ENCODE measurements at places on chromosomes 11 and 22.

DNA sequence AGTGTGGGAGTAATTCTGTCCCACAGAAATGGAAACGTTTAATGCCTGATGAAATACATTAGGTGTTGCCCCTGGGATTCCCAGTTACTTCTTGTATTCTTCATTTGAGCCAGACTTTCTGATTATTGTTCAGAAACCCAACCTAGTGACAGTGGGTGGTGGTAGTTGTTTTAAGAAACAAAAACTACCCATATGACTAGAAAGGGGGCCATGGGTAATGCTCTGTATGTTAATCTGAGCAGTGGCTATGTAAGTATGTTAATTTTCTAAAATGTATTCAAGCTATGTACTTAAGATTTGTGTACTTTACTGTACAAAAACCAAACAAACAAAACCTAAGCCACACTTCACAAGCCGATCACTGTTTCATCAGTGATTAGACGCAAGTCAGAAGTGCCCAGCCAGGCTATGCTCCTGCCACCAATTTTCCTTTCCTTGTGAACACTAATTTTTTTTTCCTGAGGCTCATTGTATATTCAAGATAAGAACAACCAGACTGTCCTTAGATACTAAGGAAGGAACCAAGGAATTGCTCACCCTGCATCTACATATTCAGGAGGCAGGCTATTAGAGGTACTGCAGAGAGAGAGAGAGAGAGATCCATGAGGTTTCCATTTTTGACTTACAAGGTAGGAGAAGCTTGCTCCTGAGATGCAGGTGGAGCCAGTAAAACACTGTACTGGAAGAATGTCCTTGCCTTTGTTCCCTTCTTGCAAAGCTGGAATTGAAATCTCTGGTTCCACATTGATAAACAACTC is 122.7 kb downstream of the DBX1 start:
- no peak for DNase-seq

GRCh38 chr11:87290304-87290922 is 252.7 kb downstream of the TMEM135 start:
- no peak for DNase-seq

DNA sequence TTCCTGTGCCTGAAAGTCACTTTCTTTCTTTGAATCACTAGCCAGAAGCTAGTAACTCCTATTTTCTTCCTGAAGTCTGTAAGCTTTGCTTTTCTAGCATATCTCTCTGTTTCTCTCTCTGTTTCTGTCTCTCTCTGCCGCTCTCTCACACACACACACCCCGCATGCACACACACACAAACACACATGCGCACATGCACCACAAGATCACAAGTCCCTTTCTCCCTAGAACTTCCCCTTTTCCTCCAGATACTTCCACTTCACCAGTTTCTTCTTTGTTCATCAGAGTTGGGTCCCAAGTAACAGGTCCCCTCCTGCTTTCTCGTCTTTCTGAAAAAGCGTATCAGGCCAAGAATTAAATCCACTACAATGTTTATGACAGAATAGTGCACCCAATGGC is 148.5 kb upstream of the HSD17B12 start:
- no peak for DNase-seq

GRCh38 chr11:102516179-102516578 is 14.4 kb downstream of the MMP7 start:
- no peak for DNase-seq

DNA sequence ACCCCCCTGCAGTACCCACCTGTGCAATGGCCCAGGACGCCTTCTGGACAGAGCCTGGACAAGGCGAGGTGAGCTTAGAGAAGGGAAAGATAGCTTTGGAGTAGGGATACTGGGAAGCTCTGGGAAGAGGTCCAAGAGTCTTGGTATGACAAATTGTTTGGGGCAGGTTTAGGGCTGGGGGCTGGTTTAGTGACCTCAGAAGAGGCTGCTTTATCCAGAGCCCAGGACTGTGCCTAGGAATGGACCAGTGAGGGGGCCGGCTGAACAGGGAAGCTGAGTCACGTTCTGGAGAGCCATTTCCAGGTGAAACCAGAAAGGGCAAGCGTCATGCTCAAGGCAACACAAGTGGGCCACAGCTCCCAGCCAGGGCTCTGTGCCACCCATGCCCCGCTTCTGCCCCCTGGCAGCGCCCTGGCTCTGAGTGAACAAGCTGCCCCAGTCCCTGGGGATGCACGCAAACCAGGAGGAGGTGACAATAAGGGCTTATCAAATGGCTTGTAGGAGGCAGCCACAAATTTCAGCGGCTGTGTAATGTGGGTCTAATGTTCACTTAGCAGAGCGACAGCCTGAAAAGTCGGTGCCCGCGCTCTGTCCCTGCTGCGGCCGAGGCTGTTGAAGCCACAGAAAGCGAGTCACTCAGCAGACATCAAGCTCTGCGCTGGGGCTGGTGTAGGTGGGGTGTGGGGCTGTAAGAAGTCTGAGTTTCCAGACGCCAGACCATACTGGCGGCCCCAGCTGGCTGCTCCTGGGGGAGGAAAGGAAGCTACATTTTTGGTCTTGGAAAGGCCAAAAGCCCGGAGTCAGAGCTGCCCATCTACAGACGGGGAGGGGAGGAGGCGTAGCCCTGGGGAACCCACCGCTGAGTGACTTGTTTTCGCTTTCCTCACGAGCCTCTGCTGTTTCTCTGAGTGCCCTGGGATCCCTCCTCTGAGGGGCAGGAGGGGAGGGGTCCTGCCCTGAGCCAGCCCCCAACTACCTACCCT is 18.3 kb upstream of the SYT7 start:
- no peak for DNase-seq

DNA sequence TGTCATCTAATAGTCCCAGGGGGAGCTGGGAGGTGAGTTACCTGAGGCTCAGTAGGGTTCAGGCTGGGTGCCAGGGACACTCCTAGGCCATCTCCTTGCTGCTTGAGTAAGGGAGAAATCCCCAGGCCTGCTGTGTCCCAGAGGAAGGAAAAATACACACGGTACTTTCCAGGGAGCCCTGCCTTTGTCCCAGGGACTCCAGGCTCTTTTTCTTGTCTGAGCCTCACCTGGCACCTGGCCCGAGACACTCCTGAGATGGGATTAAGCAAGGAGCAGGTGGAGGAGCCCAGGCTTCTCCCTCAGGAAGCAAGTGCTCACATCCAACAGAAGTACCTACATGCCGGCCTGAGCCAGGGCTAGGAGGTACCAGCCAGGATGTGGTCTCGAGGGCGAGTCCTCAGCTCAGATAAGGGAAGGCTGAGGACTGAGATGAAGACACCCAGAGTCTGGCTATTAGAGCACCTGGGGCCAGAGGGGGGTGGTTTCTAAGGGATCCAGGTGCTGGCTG is 899 bp upstream of the KLHDC7B start:
- DNase-seq, result no peak

- DNase-seq, result no peak
Measured at GRCh38 chr11:67252831-67253239, 13.4 kb upstream of the GRK2 start.

- DNase-seq, result no peak
Measured at GRCh38 chr11:9731256-9731655, 67.4 kb downstream of the SWAP70 start.

GRCh38 chr11:10646005-10646404 is 47.5 kb downstream of the IRAG1 start:
- no peak for DNase-seq

DNA sequence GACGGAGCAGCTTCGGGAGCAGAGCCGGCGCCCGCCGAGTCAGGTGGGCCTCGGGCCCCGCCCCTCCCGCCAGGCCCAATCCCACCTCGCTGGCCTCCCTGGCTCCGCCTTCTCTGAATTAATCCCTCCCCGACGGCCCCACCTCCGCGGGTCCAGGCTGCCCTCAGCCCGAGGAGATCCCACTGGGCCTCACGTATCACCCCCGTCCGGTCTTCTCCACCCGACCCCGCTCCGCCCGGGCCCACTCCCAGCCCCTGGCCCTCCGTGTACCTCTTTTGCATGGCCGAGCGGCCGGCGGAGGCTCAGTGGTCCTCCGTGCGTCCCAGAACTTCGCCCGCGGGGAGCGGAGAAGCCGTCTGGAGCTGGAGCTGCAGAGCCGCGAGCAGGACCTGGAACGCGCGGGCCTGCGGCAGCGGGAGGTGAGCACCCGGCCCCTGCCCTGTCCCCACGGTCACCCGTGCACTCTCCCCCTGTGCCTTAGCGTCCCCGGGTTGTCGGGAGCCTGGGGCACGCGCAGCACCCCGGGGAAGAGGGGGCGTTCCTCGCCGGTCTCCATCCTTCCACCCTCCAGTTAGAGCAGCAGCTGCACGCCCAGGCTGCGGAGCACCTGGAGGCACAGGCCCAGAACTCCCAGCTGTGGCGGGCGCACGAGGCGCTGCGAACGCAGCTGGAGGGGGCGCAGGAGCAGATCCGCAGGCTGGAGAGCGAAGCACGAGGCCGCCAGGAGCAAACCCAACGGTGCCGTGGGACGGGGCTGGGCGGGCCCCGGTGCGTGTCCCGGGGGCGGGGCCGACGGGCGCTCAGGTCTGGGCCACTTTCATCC is 2.2 kb upstream of the CD151 start:
- DNase-seq, result no peak

GRCh38 chr22:41905411-41906202 is 9.3 kb downstream of the SHISA8 start:
- DNase-seq, result no peak

DNA sequence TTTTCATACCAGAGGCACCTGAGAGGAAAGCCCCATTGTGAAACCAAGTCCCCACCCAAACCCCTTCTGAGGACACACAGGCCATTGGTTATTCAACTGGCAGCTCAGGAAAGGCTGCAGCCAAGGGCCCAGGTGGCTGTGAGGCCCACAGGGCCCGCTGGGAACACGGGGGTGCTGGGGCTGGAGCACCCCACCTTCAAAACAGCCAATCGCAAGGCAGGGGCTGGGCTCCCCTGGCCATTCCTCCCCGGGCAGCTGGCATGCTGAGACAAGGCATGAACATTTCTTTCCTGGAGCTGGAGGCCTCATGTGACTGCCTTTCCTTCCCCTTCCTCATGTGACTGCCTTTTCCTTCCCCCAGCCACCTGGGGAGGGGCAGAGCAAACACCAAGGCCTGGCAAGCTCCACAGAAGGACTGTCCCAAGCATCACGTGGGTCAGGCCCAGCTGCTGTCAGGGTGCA is 76.9 kb downstream of the PIWIL3 start:
- DNase-seq, result no peak

DNA sequence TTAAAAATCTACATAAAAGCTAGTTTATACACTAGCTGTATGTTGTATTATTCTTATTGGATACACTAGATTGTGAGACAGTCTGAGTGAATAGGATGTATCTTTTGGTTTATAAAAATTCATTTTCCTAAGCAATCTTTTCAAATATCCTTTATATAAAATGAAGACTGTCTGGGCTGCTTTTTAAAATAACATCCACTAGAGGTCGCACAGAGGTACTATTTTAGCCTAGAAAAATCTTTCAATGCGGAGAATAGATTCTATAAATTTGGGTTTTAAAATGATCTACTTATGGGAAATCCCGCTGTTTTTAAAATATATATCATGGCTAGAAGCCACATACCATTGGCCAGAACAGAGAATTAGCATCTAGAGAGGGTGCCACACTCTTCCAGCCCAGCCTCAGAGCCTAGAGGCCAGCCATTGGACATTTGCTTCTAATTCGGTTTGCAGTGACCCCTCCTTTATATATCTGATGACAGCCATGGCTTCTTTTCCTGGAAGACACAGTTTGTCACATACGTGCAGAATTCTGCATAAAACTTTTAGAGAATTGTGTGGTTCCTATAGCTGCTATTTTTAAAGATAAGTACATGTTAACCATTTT is 7.3 kb downstream of the C11orf97 start:
- no peak for DNase-seq

DNA sequence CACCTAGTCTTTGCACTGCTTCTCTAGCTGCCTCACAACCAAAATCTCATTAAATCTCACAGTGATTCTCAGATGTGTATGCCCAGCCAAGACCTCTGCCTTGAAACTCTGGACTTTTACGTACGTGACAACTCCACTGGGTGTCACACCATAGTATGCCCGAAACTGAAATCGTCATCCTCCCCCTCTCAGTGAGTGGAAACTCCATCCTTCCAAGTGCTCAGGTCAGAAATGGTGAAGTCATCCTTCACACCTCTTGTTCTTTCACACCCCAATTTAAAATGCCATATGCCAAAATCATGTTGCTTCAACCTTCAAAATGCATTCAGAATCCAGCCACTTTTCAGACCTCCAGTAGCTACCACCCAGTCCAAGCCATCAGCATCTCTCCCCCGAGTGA is 42.5 kb downstream of the SFI1 start:
- DNase-seq, result no peak

- peak; percentile 64 for DNase-seq
Measured at GRCh38 chr22:20509344-20510047, 2.1 kb downstream of the MED15 start.

- DNase-seq, result no peak
Measured at GRCh38 chr22:23230348-23231068, 50.2 kb downstream of the BCR start.

- no peak for DNase-seq
Measured at GRCh38 chr22:20967697-20968211, 699 bp downstream of the AIFM3 start.

GRCh38 chr11:76208438-76209374 is 2.4 kb upstream of the WNT11 start:
- peak; percentile 69 for DNase-seq

DNA sequence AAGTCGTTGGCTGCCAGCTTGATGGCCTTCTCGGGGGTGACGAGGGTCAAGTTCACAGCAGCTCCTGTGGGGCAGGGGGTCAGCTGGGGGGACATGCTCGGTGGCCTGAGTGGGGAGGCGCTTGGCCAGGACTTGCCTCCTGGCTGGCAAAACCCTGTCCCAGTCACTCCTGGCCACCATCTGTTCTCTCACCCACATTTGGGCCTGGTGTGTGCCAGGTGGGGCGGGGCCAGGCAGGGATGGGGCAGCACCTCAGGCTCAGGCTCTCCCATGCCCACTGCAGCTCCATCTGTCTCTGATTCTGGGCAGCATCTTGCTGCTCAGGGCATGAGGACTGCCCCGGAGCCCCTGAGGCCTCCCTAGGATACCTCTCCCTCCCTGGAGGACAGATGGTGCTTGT is 3.7 kb upstream of the CEND1 start:
- no peak for DNase-seq

DNA sequence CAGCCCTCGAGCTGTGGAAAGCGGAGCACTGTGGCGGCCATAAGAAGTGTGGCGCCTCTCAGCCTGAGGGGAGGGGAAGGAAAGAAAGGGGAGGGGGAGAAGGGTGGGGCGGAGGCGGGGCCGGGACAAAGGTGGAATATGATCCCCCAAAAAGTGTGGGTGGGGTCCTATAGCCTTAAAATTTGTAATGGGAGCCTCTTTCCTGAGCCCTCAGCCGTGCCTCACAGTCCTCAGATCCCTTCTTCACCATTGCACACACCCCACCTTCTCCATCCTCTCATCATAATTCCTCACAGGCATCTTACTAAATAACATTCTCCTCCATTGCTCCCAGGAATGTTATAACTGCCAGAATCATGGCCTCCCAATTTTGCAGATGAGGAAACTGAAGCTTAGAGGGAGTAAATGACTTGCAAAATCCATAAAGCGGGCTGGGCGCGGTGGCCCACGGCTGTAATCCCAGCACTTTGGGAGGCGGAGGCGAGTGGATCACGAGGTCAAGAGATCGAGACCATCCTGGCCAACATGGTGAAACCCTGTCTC is 600 bp upstream of the RAB6A start:
- no peak for DNase-seq

GRCh38 chr11:7673724-7674434 is 579 bp upstream of the CYB5R2 start:
- DNase-seq, result no peak

GRCh38 chr11:74681686-74682651 is 49.3 kb downstream of the CHRDL2 start:
- no peak for DNase-seq
